Stimulated activated CD8-positive, alpha-beta memory T cell treated with anti-CD3 and anti-CD28 coated beads, Interleukin-15, amount 100 ng/mL, for 24 hours (primary cell): ENCODE measurements at places on chromosomes 16 and 17.

GRCh38 chr17:36761203-36761950 is 160.0 kb downstream of the MRM1 start:
- no peak for DNase-seq

DNA sequence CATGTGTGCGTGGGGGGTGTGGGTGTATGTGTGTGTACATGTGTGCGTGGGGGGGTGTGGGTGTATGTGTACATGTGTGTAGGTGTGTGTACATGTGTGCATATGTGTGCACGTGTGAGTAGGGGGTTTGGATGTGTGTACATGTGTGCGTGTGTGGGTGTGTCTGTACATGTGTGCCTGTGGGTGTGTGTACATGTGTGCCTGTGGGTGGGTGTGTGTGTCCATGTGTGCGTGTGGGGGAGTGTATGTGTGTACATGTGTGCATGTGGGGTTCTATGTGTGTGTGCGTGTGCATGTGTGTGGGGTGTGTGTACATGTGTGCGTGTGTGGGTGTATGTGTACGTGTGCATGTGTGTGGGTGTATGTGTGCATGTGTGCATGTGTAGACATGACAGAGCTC is 129.1 kb downstream of the C16orf95 start:
- DNase-seq, result no peak

DNA sequence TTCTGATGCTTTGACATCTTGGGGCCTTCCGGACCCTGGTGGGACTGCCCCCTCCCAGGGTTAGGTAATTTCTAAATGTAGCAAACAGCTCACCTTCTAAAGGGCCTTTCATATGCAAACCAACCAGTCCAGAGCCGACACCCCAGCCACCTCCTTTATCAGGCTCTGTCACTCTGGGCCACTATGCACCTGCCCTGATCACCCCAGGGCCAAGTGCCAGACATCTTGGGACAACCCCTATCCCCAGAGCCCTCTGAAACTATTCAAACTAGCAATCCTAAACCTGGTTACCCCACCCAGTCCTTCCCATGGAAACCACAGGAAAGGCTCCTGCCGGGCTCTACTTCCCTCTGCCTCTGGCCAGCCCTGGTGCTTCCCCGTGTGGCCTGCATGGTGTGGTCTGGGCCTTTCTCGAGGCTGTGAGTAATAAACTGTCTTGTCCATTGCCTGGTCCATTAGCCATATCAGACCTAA is 91.2 kb upstream of the TNRC6C start:
- DNase-seq, result no peak

DNA sequence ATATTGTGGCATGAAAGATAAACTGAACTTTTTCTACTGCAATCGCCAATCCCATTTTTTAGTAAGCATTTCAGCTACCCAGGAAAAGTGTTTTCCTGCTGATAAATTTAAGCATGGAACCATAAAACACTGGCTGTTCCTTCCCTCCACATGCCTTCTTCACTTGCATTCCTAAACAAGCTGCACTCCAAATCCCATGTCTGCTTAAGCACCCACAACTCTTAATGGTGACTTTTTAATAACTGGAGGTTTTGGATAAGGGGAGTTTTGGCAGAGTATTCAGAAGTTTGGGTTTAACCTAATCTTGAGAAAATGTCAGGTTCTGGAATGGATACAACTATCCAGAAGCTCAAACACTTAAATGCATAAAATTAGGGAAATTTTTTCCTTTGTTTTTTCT is 345.6 kb upstream of the CA10 start:
- DNase-seq, result no peak

DNA sequence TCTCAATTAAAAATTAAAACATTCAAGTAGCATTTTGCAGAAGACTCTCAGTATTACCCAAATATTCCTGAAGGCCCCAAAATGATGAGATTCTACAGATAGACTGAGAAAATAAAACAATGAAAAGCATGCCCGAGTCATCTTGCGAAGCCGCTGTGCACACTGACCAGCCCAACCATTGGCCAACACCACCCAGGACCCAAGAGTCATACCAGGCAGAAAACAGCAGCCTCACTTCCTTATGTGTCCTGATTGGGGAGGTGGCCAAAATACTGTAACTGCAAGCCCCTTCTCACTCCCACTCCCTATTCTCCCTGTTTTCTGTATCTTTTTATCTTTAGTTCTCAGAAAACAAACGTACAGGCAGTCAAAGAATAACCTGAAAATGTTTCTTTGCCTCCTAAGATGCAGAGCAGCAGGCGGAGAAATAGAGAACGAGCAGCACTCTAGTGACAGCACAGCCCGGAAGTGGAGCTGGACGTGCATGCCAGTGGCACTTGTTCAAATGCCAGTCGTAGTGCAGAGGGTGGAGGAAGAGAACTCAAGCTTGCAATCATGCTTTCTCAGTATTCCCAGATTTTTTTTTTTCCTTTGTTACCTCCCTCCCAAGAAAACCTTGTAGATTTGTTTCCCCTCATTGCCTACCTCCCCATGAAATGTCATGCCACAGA is 182.3 kb upstream of the SOX9 start:
- no peak for DNase-seq

- DNase-seq, result no peak
Observed at GRCh38 chr16:15754821-15755534, 101.8 kb downstream of the MYH11 start.

GRCh38 chr16:86752582-86753175 is 174.3 kb downstream of the FOXL1 start:
- no peak for DNase-seq

GRCh38 chr17:66414561-66415175 is 112.3 kb downstream of the PRKCA start:
- DNase-seq, result no peak
